ENCODE measurements at places on chromosomes 7 and 10. TPM values are rescaled to one million over a fixed set of nuclear protein-coding genes. Genes with fewer than 3 reads are reported as not detected.
A peak's percentile ranks its signal among the peaks of the same experiment; 100 is the strongest.

- H3K27ac ChIP-seq, result no peak overlapping the region
- H3K27me3 ChIP-seq, result no peaks in the 10 kb centered on the region
- H3K4me3 ChIP-seq, result no peak overlapping the region
- H3K4me1 ChIP-seq, result peaks cover 3% of the 10 kb centered on the region
- no peaks in the 10 kb centered on the region for H3K36me3 ChIP-seq
Observed at GRCh38 chr7:40303996-40304395, 169.2 kb downstream of the SUGCT start.

DNA sequence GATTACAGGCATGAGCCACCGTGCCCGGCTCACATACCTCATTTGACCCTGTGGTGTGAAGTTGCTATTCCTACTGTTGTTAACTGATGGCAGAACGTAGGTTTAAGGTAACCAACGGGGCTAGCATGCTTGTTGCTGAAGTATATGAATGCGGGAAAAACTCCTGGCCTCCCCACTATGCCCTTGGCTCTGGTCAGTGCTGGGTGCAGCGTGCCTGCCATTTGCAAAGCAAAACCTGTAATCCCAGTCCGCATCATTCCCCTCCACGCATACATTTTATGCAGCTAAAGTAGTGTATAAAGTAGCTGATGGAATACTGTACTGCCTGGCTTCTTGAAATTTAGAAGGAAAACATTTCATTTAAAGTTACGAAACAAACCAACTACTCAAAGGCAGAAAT lies 273.3 kb downstream of the SDK1 start:
- no peak overlapping the region for H3K27ac ChIP-seq
- no peaks in the 10 kb centered on the region for H3K4me1 ChIP-seq
- no peak for DNase-seq
- H3K27me3 ChIP-seq, result no peaks in the 10 kb centered on the region
- no peak overlapping the region for H3K4me3 ChIP-seq

DNA sequence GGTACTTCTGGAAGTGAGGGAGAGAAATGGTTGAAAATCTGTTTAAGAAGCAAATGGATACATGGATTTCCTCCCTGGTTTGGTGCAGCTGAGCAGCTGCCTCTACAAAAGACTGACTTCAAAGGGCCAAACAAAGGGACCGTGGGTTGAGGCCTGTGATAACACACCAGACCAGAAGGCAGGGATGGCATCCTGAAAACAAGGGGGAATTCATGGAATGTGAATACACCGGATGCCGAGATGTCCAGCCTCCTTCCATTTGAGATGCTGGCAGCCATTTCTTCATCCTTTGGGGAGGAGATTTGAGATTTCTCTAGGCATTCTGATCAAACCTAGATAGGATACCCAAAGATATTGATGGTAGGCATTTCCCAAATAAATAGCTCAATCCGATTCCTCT lies 36.9 kb downstream of the TAF3 start:
- peaks cover 18% of the 10 kb centered on the region for H3K36me3 ChIP-seq
- H3K4me1 ChIP-seq, result peaks cover 9% of the 10 kb centered on the region
- no peak overlapping the region for H3K4me3 ChIP-seq
- no peak for DNase-seq
- no peaks in the 10 kb centered on the region for H3K27me3 ChIP-seq
- H3K27ac ChIP-seq, result no peak overlapping the region

DNA sequence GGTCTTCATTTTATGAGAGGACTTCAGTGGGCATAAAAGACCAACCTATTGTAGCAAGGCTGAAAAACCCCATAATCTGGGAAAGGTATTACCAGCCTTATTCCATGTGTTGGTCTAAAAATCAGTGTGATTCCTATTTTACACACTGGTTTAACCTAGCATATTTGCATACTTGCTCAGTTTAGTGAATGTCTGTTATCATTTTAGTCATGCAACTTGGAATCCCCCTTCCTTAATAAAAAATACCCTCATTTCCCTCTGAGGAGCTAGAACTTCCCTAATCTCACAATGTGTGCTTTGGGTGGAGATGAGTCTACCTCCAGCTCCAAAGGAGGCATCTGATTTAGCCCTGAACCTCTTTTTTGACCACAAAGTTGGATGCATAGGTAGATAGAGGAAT lies 312.8 kb upstream of the SORCS1 start:
- no peaks in the 10 kb centered on the region for H3K27me3 ChIP-seq
- H3K4me3 ChIP-seq, result no peak overlapping the region
- H3K36me3 ChIP-seq, result no peaks in the 10 kb centered on the region
- no peaks in the 10 kb centered on the region for H3K4me1 ChIP-seq
- H3K27ac ChIP-seq, result no peak overlapping the region

SFRP4 gene
- total RNA-seq, result not detected

- H3K27ac ChIP-seq, result no peak overlapping the region
- H3K4me1 ChIP-seq, result no peaks in the 10 kb centered on the region
- no peak overlapping the region for H3K4me3 ChIP-seq
- peaks cover 8% of the 10 kb centered on the region for H3K27me3 ChIP-seq
- DNase-seq, result no peak
Observed at GRCh38 chr10:49414496-49414895, 18.6 kb upstream of the DRGX start.

ANXA8 gene
- total RNA-seq, result not detected

FAM237B gene
- total RNA-seq, result not detected

DNA sequence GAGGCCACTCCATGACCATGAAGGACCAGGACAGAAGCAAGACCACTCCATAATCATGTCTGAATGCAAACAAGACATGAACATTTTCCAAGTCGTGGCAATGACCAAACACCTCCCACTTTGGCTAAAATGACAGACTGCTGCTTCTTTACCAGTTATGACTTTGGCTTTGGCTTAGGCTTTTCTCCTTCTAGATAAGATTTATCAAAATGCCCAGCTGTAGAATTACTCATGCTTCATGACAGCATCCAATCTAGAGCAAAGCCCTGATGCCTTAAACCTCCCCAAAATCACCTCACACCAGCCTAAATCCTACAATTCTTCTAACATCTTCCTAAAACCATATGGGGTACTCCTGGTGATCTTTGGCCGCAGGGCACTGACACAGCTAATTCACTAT lies 102.1 kb downstream of the VPS41 start:
- no peaks in the 10 kb centered on the region for H3K27me3 ChIP-seq
- H3K4me3 ChIP-seq, result no peak overlapping the region
- H3K27ac ChIP-seq, result no peak overlapping the region
- H3K36me3 ChIP-seq, result no peaks in the 10 kb centered on the region

IFIT1B gene
- not detected for total RNA-seq

MACC1 gene
- total RNA-seq, result 0.14 TPM

SYT15B gene
- 0.16 TPM for total RNA-seq

GRCh38 chr10:15238555-15239335 lies 70.3 kb upstream of the NMT2 start:
- H3K4me3 ChIP-seq, result no peak overlapping the region
- peak; percentile 50 for DNase-seq
- peaks cover 3% of the 10 kb centered on the region for H3K36me3 ChIP-seq
- no peak overlapping the region for H3K27ac ChIP-seq
- peaks cover 13% of the 10 kb centered on the region for H3K4me1 ChIP-seq

- H3K4me1 ChIP-seq, result no peaks in the 10 kb centered on the region
- H3K27ac ChIP-seq, result no peak overlapping the region
- DNase-seq, result no peak
- H3K27me3 ChIP-seq, result no peaks in the 10 kb centered on the region
- no peaks in the 10 kb centered on the region for H3K36me3 ChIP-seq
- H3K4me3 ChIP-seq, result no peak overlapping the region
Observed at GRCh38 chr10:57692255-57692980, 575.3 kb downstream of the IPMK start.

DNA sequence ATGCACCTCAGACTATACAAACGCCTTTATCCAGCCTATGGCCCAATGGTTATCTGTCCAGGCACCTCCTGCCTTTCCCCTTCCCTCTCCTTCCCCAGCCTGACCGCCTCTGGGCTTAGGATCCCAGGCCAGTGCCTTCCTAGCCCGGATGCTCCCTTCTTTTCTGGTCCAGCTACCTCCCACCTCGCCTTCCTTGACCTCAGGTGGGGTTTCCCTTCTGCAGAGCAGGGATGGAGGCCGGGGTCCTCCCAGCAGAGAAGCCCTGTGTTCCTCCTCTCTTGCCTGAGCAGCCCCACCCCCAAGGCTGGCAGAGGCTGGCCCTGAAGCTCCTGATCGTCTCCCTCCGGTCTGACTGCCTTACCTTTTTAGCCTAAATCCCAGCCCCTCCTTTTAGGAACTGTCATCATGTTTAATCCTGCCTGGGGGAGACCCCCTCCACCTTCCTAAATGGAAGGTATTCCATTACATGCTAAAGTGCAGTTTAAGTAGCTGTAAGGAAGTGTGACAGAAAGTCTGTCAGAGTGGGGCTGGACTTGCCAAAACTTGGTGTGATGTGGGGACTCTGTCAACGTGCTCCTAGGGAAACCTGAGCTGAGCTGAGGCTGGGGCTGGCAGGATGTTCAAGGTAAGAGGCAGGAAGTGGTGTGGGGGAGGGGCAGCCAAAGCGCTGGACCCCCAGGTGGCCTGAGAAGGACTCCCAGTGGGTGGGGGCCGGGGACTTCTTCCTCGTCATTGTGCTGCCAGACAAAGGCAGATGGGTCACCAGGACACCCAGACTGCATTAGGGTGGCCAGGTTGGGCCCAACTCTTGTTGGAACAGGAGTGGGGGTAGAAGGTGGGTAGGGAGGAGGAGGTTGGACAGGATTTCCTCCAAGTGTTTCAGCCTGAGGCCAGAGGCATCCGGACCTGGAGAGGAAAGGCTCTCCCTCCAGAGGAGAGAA lies 39.5 kb downstream of the LBX1 start:
- no peak for DNase-seq
- H3K4me3 ChIP-seq, result no peak overlapping the region
- H3K27me3 ChIP-seq, result peaks cover 4% of the 10 kb centered on the region
- H3K27ac ChIP-seq, result no peak overlapping the region
- H3K36me3 ChIP-seq, result no peaks in the 10 kb centered on the region

GRCh38 chr7:38185395-38186307 lies 7.6 kb downstream of the STARD3NL start:
- no peak overlapping the region for H3K4me3 ChIP-seq
- peaks cover 40% of the 10 kb centered on the region for H3K4me1 ChIP-seq
- no peaks in the 10 kb centered on the region for H3K27me3 ChIP-seq
- H3K36me3 ChIP-seq, result peaks cover 16% of the 10 kb centered on the region
- DNase-seq, result no peak

DNA sequence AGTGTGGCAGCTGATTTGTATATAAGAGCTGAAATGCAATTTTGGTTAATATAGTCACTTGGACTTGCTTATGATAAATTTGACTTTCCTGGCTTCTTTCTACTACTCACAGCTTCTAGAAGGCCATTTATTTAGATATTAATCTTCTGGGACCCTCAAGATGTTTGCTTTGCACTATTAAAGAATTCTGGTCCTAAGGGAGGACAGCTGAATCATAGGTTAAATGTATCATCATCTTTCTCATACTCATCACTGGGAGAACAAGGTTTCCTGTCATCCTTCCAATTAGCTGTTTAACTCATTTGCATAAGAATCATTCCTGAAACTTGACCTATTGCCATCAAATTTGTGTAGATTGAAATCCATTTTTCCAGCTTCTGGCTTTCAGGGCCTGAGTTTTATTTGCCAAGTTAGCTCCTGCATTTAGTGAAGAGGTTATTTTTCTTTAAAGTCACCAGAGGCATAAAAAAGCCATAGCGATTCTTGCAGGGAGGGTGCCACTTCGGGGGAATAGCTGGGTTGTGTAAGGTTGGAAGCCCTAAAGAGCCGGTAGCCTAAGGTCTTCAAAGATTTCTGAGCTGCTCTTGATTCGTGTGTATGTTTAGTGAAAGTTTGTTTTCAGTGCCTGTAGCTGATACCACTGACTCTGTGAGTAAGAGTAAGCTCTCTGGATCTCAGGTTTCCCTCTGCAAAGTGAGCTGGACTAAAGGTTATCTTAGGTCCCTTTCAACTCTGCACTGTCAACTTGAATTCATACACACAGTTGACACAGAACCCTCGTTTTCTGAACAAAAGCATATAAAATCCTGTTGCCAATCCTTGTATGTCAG lies 4.3 kb downstream of the MAP3K8 start:
- H3K4me3 ChIP-seq, result peak overlapping the region; percentile 78
- DNase-seq, result no peak

DNA sequence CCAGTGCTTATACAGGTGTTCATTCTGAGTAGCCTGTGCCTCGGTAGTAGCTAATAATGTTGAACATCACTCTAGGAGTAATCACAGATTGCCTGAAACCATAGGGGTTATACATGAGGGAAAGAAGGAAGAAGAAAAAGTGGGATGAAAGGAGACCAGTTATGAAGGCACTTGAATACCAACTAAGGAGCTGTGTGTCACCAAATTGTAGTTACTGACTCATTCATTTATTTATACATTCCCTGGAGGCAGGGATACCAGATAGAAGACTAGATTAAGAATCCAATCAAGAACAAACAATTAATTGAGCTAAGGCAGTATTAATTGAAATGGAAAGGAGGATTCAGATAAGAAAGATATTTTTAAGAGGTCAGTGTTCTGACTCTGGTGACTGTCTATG lies 129.6 kb upstream of the PRPS1L1 start:
- DNase-seq, result no peak
- H3K36me3 ChIP-seq, result no peaks in the 10 kb centered on the region
- no peaks in the 10 kb centered on the region for H3K4me1 ChIP-seq

DNA sequence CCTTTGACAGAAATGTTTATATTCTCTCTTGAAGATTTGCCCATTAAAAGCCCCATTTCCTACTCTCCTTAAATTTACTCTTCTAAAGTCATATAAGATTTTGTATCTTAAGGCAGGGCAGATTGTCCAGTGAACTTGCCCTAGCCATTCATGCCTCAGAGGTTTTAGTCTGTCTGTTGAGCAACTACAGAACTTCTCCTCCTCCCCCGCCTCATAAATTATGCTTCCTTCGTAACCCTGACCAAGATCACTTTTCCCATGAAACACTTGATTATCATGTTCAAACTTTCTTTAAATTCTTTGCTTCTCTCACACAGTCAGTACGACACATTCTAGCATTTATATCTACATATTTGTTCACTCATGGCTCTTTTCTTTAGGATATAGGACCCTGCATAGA lies 621.3 kb downstream of the ANKRD7 start:
- H3K4me3 ChIP-seq, result no peak overlapping the region
- no peaks in the 10 kb centered on the region for H3K36me3 ChIP-seq
- no peaks in the 10 kb centered on the region for H3K4me1 ChIP-seq
- H3K27ac ChIP-seq, result no peak overlapping the region
- no peak for DNase-seq
- no peaks in the 10 kb centered on the region for H3K27me3 ChIP-seq

GRCh38 chr10:67793313-67793712 lies 44.7 kb downstream of the DNAJC12 start:
- no peaks in the 10 kb centered on the region for H3K36me3 ChIP-seq
- peaks cover 28% of the 10 kb centered on the region for H3K4me1 ChIP-seq
- no peak overlapping the region for H3K4me3 ChIP-seq
- DNase-seq, result no peak

DNA sequence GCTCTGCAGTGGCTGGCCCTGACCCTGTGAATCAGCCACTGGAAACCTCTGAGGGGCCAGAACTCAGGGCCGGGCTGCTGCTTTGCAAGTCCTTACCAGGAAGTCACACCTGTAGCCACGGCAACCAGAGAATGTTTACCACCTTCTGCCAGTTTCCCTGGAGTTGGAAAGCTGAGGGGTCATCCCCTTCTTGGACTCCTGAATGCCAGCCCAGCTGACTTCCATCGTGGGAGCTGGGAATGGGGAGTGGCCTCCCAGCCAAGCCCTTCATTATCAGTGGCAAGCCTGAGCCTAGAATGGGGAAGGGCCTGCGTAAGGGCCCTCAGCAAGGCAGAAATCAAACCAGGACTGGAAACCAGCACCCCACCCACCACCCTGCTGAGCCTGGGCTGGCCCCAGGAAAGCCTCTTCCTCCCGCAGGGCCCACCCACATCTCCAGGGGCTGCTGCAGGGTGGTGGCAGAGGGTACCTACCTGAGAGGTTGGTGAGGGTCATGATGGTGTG lies 6.5 kb upstream of the CRHR2 start:
- H3K4me3 ChIP-seq, result no peak overlapping the region
- H3K4me1 ChIP-seq, result peaks cover 3% of the 10 kb centered on the region
- no peaks in the 10 kb centered on the region for H3K36me3 ChIP-seq
- DNase-seq, result no peak
- H3K27ac ChIP-seq, result no peak overlapping the region
